ENCODE measurements at places on chromosomes 7 and 10.

DNA sequence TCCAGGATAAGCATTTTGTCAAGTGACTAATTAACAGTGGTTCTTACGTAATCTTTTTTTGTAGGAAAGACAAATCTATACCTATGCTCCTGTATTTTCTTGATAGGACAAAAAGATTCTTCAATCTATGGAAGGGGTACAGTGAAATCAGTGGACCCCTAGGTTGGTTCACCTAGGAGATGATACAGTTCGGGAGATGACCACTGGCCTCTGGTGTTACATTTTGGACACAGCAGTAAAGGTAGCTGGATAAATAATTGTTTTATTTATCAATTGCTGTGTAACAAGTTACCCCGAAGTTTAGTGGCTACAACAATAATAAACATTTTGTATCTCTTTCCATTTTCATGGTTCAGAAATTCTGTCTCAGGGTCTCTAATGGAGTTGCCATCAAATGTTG, 288.2 kb upstream of the MAGI2 start:
- no peaks in the 10 kb centered on the region for H3K27me3 ChIP-seq
- no peak overlapping the region for H3K4me3 ChIP-seq
- H3K27ac ChIP-seq, result no peak overlapping the region
- no peaks in the 10 kb centered on the region for H3K36me3 ChIP-seq

DNA sequence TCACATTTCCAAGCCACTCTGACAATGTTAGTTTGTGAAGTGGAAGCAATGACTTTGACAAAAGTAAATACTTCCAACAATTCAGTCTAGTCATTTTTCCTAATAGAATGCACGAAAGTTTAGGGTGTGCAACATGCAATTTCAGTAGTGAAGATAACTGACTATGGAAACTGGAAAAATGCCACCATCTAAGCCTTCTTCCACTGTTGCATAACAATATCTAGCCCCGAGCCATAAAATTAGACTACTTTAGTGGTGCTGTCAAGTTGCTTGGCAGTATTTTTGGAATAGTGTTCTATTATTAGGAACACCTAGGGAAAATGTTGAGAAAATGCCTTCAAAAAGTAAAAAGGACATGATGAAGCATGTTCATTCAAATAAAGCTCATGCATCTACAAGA, 17.9 kb downstream of the SEMA3A start:
- DNase-seq, result no peak
- no peak overlapping the region for H3K27ac ChIP-seq
- no peak overlapping the region for H3K4me3 ChIP-seq
- 0 out of 2 replicates have a peak, but pooled peaks cover 5% of the 10 kb centered on the region for H3K4me1 ChIP-seq
- H3K36me3 ChIP-seq, result no peaks in the 10 kb centered on the region
- H3K27me3 ChIP-seq, result no peaks in the 10 kb centered on the region

GRCh38 chr7:116781584-116781983, 80.8 kb upstream of the CAPZA2 start:
- H3K27ac ChIP-seq, result no peak overlapping the region
- no peaks in the 10 kb centered on the region for H3K36me3 ChIP-seq
- no peaks in the 10 kb centered on the region for H3K27me3 ChIP-seq
- no peak for DNase-seq

GRCh38 chr10:4094751-4095150, 309.7 kb upstream of the KLF6 start:
- no peak for DNase-seq
- H3K4me3 ChIP-seq, result no peak overlapping the region
- H3K27ac ChIP-seq, result no peak overlapping the region
- no peaks in the 10 kb centered on the region for H3K27me3 ChIP-seq
- no peaks in the 10 kb centered on the region for H3K36me3 ChIP-seq
- no peaks in the 10 kb centered on the region for H3K4me1 ChIP-seq

- no peak overlapping the region for H3K27ac ChIP-seq
- no peaks in the 10 kb centered on the region for H3K4me1 ChIP-seq
- no peaks in the 10 kb centered on the region for H3K36me3 ChIP-seq
- no peak overlapping the region for H3K4me3 ChIP-seq
These were observed 108.6 kb upstream of the TMEM106B start for GRCh38 chr7:12102527-12102926.

GRCh38 chr7:81128011-81128410, 209.2 kb upstream of the SEMA3C start:
- no peaks in the 10 kb centered on the region for H3K27me3 ChIP-seq
- no peaks in the 10 kb centered on the region for H3K4me1 ChIP-seq
- no peak for DNase-seq
- no peaks in the 10 kb centered on the region for H3K36me3 ChIP-seq
- H3K27ac ChIP-seq, result no peak overlapping the region
- H3K4me3 ChIP-seq, result no peak overlapping the region
